Activated CD4-positive, alpha-beta T cell treated with anti-CD3 and anti-CD28 coated beads for 36 hours (primary cell): ENCODE measurements at places on chromosomes 3 and 15.
A peak's percentile ranks its signal among the peaks of the same experiment; 100 is the strongest.

- no peak for DNase-seq
These were observed 1088.6 kb downstream of the TUSC7 start for GRCh38 chr3:117798221-117798620.

DNA sequence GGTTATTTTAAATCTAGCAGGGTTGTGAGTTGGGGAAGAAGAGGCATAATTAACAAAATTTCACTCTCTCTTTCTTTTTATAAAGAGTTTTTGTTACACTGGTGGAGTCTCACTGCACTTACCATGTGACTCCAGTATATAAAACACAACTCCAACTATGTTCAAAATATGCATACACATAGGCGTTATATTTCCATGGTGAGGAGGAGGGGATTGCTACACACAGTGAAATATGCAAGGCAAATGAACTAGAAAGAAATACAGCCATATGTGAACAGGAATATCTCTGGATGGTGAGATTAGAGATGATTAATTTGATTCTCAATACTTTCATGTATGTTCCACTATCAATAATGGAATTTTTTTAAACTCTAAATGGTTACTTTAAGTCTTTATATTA is 385.0 kb downstream of the MAGI1 start:
- DNase-seq = no peak

- peak; percentile 92 for DNase-seq
These were observed 18.7 kb downstream of the AP3S2 start for GRCh38 chr15:89874926-89875564.

DNA sequence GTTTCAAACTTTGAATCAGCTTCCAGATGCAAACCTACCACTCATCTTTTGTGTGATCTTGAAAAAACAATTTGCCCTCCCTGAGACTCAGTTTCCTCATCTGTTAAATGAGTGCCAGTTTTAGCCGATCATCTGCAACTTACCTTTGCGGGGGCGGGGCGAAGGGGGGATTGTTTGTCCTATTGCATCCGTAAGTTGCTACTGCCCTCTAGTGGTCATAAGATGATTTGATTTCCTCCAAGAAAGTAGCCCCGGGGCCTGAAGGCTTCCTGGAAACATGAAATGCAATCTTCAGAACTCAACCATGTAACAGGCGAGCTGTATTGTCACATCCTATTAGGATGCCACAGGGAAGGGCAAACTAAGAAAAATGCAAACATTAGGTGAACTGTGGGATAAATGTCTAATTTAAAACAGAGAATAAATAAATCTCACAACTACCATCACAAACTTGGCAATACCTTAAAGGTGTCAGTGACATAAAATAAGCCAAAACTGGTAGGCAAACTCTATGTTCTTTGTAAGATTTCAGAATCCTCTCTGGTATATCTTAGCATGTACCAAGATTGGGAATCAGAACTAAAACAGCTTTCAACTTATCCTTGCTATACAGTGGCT is 63.5 kb upstream of the CLDN18 start:
- DNase-seq = peak; percentile 71

DNA sequence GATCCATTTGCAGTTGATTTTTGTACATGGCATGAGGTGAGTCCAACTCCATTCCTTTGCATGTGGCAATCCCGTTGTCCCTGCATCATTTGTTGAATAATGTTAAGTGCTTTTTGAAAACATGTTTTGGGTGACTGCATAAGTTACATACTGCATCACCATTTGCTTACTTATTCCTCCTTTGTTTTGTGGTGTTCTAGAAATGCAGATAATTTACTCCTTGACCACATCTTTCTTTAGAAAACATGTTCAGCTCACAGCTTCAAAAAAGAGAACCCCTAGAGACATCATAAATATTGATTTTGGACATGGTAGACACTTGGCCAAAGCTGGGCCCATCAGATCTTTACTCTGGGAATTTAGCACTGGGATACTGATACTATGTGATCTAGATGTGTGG is 135.3 kb upstream of the DAZL start:
- no peak for DNase-seq

DNA sequence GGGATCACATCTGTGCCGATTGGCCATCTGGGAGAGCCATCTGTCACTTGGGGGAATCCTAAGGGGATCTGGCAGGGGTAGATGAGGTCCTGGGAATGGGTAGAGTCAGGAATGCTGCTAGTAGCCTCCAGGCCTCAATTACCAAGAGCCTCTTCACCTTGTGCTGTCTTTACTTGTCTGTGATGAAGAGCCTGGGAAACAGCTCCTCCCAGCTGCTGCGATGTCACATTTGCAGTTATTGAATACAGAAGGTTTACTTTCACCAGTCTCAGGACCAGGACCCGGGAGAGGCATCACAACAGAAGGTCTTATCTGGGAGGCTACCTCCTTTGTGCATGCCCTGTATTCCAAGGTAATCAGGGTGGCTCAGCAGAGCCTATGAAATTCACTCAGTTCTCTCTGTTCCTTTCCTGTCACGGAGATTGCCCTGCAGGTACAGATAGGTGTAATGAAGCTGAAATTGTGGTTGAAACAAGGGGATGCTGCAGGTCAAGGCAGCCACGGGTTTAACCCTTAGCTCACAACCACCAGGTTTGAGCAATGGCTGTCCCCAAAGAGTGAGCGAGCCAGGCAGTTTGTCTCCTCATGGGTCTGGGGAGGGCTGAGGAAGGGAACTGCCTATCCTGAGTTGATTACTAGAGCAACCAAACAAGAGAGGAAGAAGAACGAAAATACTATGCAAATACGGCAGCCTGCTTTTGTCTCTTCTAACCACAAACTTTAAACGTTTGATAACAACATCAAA is 298.9 kb upstream of the RORA start:
- DNase-seq = no peak

DNA sequence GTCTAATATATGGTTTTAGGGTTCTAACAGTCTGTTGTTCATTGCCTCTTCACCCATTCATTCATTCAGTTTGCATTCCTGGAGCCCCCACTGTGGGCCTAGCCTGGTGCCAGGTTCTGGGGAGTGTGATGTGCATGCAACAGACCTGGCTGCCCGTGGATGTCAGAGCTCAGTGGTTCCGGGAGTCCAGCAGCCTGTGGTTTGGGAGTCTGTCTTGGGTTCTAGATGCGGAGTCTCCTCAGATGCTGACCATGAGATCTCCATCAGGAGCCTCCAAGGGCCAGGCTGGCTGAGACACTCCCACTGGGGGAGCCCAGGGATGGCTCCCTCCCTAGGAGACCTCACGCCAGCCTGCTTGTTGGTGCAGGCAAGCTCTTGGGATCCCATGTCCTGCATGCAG is 92.1 kb upstream of the SEC13 start:
- DNase-seq = no peak

DNA sequence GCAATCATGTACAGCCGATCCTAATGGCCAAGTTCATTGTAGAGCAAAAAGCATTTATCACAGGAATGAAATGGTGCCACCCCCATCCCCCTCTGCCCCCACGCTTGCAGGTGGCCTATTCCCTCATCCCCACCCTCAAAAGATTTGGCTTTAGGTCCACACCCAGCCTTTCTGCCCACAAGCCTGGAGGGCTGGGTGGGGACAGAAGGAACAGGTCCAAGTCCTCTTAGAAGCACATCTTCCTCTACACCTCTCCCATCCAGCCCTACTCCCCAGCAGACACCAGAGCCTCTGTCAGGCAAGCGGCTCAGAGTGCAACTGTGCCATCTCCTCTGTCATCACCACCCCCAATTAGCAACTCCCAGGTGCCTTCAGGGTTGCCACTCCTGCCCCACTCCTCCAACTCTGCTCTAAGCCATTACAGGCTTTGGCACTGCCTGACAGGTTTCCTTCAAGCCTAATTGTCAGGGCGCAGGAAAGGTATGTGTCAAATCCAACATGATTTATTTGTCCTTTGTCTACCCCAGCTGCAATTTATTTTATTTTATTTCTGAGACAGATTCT is 49.4 kb downstream of the DAPK2 start:
- no peak for DNase-seq

DNA sequence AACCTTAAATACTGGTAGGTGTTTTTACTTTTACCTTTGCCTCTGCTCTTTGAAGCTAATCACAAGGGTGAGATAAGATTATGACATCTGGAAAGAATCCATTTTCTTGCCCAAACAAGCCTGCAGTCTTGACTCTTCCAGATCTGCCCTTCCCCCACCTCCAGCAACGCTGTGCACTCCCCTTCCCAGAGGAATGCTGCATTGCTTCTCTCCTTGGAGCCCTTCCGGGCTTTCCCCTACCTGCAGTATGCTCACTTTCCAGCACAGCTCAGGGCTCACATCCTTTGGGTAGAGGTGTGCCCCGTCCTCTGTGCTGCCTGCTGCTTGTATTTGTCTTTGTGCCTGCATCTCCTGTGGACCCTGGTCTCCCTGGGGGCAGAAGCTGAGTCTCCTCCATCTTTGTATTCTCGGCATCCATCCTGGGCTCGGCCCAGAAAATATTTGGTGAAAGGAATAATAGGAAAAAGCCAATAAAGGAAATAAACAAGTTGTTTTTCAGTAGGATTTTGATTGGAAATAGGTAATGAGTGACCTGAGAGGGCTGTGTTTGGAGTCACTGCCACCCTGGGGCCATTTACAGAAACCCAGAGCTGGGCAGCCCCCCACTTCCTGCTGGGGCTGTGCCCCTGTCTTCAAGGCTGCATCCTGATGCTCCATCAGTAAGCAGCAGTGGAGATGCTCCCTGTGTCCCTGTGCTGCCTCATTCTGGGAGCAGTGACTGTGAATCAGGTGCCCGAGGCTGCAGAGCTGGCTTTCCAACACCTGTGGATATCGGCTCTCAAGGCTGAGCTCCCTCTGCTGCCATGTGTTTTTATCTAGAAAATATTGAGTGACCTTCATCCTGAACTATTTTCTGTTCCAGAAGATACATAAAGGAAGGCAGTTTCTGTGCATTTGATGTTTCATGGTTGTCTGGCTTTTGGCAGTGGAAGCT is 117.5 kb downstream of the EEFSEC start:
- no peak for DNase-seq

- no peak for DNase-seq
These were observed 464.0 kb upstream of the CCDC54 start for GRCh38 chr3:106913111-106913698.

DNA sequence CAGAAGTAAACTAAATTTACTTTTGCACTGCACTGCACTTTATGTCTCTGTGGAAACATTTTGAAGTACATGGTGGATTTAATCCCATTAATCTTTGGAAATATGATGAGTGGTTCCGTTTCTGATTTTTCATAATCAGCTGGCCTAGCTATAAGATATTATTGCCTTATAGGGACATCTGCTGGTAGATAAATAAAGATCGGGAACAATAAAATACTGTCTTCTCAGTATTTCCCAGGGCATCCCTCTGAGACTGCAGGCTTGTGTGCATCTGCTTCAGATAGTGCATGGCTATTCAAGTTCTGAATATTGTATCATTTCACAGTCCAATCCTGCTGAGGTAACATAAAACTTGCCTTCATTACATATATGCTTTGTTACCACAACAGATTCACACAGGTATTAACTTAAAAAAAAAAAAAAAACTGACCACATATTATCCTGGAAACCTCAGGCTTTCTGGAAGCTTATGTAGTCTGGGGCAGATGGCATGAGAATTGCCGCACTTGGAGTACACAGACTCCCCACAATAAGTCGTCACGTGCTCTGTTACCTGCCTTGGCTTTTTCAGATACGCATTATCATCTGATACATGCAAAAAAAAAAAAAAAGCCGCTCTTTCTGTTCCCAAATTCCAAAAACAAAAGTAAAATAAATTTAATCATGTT is 330.8 kb upstream of the AGTR1 start:
- DNase-seq = no peak

GRCh38 chr3:13414040-13414729 is 5.9 kb downstream of the NUP210 start:
- DNase-seq = peak; percentile 83

GRCh38 chr15:91694131-91694830 is 159.2 kb upstream of the SLCO3A1 start:
- no peak for DNase-seq
